EL (cell line): ENCODE measurements at places on chromosomes 7 and 10.
A peak's percentile ranks its signal among the peaks of the same experiment; 100 is the strongest.

- peak; percentile 36 for DNase-seq
These were observed 70.6 kb upstream of the ZMIZ2 start for GRCh38 chr7:44678101-44678470.

- DNase-seq, result no peak
These were observed 166.9 kb upstream of the RNF32 start for GRCh38 chr7:156473476-156474240.

- no peak for DNase-seq
These were observed 15.0 kb upstream of the SLC18A3 start for GRCh38 chr10:49595003-49595712.

DNA sequence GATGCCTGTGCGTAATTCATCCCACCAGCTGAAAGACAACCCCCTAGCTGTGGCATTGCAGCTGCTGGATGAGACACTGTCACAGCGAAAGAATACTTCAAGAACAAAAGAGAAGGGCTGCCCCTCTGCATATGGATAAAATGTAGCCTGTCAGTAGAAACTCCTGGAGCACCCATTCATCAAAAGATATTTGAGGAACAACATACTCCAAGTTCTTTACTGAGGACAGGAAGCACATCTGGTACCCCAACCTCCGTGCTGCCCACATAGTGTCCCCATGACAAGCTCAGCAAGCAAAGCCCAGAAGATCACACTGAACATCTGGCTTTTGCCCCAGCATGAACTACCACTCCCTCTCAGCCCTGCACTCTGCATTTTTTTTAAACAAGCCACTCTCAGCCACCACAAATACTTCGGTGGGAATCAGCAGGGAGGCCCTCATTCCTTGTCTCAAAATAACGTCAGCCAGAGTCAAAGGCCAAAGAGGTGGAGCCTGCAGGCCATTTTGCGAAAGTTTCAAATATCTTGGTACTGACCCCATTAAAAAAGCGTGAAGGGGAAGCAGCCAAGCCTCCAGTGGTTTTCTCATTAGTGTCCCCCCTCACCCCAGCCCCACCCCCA lies 1.7 kb downstream of the CREB3L2 start:
- DNase-seq, result peak; percentile 98

- DNase-seq, result peak; percentile 67
These were observed 83.9 kb downstream of the PIP4K2A start for GRCh38 chr10:22630234-22631174.

DNA sequence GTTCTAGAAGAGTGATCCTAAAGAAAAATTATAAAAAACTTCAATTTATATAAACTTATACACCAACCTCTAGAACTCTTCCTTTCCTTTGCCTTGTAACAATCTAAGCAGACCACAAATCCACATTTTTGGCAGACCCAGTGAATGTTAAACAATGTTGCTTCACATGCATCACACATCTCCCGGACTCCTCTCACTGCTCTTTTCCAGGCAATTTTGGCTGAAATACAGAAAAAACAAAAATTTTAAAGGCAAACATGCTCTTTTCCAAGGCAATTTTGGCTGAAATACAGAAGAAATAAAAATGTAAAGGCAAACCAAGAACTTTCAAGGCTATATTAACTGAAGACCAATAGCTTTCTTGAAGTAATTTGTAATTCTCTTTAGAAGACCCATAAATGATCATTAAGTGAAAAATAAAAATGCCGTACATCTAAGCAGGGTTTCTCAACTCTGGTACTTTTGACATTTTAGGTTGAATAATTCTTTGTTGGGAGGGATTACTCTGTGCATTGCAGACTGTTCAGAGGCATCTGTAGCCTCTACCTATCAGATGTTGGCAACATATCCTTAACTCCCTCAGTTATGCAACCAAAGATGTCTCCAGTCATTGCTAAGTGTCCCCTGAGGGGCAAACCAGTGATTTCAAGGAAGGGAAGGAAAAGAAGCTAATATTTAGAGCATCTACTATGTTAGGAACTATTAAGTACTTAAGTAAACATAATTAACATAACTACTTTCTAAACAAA lies 64.4 kb downstream of the NRBF2 start:
- DNase-seq, result peak; percentile 42

- peak; percentile 33 for DNase-seq
These were observed 89.2 kb downstream of the DLG5 start for GRCh38 chr10:77837248-77837924.

DNA sequence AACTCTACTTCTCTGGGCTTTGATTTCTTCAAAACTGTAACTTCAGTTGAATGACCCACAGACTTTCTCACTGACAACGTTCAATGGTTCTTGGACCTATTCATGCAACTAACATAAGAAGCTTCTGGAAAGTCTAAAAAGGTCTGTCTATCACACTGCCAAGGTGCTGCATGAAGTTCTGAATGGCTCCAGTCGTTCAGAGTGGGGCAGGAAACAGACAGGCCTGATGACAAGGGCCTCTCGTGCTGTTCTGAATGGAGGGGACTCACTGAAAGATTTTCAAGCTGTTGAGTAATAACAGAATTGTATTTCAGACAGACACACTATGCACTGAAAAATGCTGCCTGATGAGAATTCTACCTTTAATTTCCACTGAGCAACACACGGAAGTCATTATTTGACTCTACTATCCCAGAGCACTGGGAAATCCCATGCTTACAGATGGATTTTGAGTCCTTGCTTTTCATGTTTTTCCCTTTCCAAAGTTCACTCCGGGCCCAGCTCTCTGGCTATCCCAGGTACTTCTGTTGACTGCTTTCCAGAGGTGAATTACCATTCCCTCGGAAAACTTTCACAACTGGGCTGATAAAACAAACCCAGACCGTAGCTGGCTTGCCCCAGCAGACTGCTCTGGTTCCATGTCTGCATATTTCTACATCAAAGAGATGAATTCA lies 204.9 kb upstream of the FRMD4A start:
- no peak for DNase-seq

DNA sequence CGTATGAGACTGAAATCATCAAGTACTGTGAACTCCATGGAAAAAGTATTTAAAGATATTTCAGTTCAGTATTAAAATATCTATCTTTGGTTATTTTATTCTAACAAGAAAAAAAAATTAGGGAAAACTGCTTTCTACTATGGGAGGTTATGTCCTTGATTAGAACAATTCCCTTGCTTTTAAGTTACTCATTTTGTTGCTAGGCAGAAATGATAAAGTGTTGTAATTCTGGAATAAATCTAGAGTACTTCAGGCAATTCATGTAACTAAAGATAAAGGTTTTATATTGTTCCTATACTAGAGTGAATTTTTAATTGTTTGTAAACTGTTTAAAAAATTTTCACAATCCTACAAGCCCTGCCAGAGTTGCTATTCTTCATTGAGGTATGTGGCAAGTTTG lies 92.0 kb downstream of the BBS9 start:
- DNase-seq, result no peak

GRCh38 chr10:110013630-110014293 lies 6.0 kb downstream of the ADD3 start:
- no peak for DNase-seq

DNA sequence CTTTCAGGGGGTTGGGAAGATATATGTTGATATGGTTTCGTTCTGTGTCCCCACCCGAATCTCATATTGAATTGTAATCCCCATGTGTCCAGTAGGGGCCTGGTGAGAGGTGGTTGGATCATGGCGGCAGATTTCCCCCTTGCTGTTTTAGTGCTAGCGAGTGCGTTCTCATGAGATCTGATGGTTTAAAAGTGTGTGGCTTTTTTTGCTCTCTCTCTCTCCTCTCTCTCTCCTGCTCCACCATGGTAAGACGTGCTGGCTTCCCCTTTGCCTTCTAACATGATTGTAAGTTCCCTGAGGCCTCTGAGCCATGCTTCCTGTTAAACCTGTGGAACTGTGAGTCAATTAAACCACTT lies 68.4 kb upstream of the PDZD8 start:
- no peak for DNase-seq

DNA sequence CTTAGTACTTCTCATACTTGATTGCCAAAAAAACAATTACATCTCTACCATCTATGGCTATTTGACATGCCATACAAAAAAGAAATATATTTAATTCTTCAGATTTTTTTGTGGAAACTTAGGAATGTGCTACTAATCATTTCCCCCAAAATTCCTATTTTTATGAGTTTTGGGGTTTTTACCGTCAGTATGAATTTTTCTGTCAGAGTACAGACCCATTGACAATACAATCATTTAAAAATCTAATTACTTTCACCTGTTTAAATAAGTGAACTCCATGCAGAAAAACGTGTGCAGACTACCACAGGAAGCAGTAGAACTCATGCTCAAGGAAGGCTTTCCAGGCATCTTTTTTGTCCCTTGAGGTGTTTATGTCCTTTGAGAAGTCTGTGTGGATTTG lies 48.8 kb upstream of the FOXP2 start:
- no peak for DNase-seq

GRCh38 chr10:79351332-79351731 lies 4.1 kb downstream of the PPIF start:
- no peak for DNase-seq

DNA sequence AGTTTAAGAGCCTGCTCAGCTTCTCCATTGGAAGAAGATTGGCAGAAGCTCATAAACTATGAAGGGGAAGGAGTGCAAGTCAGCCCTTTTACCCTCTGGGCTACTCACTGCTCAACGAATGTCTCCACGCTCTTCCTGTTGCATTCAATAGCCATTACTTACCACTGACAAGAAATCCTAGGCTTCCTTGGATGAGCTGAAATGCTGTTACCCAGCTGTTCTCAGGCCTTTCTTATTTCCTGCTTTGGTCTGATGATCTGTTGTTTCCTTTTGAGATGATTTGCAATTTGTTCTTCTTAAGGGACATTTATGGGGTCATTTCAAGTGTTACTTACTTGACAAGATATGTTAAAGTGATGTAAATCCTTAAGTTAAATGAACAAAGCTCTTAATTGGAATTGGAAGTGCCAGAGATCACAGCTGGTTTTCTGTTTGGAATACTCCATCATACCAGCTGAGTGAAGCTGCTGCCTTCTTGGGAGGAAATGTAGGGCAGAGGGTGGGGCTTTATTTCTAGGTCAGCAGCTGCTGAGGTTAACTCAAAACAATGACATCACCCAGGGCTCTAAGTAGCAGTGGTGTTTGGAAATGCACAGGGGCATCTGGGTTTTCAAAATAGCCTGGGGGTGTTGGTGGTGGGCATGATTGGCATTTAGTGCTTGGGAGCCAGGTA lies 170.0 kb downstream of the PRKCQ start:
- peak; percentile 34 for DNase-seq

GRCh38 chr10:71159892-71160291 lies 52.5 kb upstream of the UNC5B start:
- DNase-seq, result no peak

GRCh38 chr7:107687656-107688055 lies 27.0 kb downstream of the SLC26A4 start:
- DNase-seq, result peak; percentile 54

- no peak for DNase-seq
These were observed 2.9 kb downstream of the CLEC5A start for GRCh38 chr7:141943846-141944245.

DNA sequence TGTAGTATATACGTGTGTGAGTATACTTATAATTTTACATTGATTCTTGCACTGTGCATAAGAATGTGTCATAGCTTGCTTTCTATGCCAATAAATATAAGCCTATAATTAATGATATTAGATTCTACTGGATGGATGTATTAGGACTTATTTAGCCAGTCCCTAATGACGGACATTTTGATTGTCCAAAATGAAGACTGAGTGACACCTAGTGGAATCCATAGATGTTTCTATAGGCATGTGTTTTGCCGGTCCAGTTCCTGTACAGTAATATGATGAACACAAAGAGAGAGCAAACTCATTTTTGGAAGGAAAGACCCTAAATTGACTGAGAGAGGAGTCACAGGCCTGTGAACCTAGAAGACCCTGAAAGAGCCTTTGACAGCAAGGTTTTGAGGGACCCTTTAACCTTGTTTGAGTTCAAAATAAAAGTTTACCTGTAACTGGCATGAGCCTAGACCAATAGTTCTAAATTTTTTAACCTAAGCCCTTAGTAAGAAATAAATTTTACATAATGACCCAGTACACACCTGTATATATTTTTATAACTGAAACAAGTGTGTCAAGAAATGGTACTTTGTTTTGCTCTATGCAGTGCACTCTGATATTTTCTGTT lies 42.4 kb upstream of the AGBL3 start:
- DNase-seq, result peak; percentile 23

- DNase-seq, result no peak
These were observed 150.1 kb upstream of the NPS start for GRCh38 chr10:127398971-127399365.

DNA sequence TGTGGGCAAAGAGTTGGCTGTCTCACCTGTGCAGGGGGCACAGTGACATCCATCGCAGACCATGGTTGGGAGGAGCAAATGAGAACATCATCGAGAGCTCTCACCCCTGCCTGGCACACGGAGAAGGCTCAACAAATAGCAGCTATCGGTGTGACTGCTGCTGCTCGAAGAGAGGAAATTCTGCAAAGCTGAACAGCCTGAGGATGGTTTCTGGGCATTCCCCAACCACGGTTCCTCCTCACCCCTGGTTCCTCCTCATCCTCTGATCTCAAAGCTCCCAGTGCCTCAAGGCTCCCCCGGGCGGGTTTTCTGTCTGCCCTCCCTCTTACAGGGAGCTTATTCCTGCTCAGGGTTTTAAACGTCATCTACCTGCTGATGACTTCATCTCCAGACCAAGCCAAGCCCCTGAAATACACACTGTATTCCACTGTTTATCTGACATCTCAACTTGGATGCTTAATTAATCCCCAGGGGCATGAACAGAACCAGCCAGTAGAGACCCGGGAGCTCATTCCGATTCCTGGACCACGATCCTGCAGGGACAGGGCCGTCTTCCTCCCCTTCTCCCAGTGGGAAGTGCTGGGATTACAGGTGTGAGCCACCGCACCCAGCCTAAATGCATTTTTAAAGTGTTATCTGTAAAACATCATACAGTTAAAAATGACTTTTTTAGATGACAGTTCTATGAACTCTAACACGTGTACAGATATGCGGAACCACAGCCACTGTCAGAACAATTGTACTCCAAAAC lies 19.5 kb upstream of the NOM1 start:
- DNase-seq, result no peak

DNA sequence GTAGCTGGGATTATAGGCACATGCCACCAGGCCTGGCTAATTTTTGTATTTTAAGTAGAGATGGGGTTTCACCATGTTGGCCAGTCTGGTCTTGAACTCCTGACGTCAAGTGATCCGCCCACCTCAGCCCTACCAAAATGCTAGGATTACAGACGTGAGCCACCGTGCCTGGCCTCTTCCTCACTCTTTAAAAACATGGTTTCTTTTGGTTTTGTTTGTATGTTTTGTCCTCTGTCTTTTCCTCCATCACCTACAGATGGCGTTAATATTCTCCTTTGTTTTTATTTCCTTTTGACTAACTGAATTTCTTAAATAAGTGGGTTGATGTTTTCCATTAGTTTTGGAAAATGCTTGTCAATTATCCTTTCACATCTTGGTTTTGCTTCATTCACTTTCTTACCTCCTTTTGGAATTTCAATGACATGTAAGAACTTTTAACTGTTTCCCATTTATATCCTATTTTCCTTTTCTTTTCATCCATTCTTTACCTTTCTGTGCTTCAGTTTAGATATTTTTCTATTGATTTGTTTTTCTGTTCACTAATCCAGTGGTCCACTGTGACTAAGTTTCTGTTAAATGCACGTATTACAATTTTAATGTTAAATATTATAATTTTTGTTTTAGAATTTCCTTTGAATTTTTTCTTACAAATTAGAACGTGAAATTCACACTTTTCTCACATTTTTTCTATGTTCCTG lies 104.1 kb downstream of the ZNF467 start:
- DNase-seq, result peak; percentile 32

GRCh38 chr10:5659702-5660528 lies 6.5 kb downstream of the ASB13 start:
- DNase-seq, result peak; percentile 74
